ENCODE measurements at places on chromosomes 12 and 14. TPM values are rescaled to one million over a fixed set of nuclear protein-coding genes. Genes with fewer than 3 reads are reported as not detected.

DNA sequence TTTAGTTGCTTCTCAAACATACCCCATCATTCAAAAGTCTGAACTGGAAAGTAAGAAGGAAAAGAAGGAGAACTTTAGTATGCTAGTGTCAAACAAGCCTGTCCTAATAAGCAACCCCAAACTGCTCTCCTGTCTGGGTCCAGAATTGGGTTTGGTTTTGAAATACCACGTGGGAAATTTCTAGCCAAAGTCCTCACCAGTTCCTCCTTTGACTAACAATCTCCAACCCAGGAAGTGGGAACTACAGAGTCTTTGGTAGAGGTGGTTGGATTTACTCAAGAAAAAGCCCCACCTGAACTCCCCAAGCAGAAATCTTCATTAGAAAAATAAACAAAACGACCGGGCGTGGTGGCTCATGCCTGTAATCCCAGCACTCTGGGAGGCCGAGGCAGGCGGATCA, 17.4 kb upstream of the EIF4B start:
- no peak for DNase-seq

DNA sequence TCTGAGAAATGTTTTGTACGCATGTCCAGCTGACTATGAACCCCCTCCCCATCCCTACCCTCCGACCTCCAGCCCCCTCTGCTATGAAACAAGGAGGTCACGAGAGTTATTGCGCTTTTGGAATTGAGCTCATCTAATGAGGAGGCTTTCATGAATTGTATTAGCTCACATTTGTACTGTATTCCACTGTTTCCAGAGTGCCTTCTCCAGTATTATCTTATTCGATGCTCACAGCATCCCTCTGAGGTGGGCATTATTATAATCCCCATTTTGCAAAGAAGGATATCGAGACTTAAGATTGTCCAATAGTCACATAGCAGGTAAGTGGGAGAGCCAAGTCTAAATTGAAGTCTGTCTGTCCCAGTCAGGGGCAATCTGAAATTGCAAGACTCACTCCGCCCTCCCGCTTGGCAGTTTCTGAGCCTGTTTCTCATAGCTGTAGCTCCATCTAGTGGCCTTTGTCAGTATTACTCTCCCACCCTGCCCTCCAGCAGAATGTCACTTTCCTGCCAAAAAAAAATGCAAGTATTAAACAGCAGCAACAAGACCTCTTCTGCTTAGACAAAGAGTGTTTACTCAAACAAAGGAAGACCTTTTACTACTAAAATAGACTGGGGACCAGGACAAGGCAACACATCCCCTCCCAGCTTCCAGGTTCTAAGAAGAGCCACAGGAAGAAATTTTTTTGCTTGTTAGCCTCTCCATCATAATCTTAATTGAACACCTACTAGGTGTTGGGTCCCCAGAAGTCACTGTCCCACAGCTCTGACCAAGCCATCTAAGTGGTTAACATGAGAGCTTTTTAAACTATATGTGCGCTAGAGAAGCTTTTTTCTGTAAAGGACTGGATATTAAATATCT, 48.6 kb upstream of the TMEM233 start:
- peak; percentile 47 for DNase-seq

- no peak for DNase-seq
These were observed 28.9 kb upstream of the EGLN3 start for GRCh38 chr14:33979613-33980276.

DNA sequence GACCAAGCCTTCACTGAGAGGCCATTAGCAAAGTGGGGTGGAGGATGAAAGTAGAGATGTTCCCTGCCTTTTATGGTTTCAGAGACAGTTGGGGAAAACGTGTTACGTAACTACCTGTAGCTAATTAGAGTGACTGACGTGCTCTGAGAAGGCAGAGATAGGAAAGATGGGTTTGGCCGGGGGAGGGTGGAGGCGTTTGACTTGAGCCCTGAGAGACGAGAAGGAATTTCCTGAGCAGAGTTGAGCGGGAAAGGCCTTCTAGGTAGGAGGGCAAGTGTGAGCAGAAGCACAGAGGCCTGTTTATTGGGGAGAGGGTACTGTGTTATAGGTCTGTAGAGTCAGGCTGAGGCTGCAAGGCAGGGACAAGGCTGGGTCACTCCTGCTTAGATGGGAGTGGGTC, 8.6 kb downstream of the TUNAR start:
- DNase-seq = no peak

- no peak for DNase-seq
These were observed 2.6 kb downstream of the MYF6 start for GRCh38 chr12:80709811-80710726.

DNA sequence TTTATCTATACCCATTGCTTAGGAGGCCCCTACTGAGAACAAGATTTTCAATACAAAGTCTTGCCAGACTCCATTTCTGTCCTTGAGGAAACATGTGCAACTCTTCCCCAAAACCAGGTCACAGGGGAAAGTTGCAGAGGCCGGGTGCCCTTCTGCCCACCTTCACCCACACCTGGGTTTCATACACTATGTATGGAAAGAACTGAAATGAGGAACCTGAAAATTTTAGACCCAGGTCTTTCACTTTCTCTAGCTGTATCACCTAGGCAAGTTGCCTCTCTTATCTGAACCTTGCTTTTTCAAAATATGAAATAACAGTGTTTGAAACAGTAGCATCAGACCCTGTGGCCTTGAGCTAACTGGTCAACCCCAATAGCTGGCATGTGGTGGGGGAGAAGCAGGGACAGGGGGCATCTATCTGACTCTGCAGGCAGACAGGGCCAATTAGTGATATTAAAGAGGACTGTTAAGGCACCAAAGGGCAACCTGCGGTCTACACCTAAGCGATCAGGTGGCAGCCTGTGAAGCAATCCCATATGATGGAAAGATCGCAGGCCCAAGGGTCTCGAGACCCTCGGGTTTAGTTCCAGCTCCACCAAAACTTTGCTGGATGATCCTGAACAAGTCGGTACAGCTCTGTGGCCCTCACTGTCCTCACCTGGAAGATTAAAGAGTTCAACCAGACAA, 346.5 kb downstream of the BCL11B start:
- DNase-seq = no peak

DNA sequence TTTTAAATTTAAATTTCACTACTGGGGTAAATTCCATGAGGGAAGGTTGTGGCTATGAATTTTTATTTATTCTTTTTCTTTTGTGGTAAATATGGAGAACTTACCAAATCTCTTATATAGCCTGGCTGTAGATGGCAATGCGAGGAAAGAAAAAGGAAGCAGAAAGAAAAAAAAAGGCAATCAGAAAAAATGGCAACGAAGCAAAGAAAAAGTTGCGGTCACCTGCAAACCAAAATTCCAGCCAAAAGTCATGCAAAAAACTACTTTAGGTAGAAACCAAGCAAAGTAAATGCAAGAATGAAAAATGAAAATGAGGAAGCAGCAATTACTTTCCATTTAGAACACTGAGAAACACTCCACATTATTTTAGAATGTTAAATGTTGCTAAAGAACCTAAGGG, 69.5 kb upstream of the GNPNAT1 start:
- no peak for DNase-seq

DNA sequence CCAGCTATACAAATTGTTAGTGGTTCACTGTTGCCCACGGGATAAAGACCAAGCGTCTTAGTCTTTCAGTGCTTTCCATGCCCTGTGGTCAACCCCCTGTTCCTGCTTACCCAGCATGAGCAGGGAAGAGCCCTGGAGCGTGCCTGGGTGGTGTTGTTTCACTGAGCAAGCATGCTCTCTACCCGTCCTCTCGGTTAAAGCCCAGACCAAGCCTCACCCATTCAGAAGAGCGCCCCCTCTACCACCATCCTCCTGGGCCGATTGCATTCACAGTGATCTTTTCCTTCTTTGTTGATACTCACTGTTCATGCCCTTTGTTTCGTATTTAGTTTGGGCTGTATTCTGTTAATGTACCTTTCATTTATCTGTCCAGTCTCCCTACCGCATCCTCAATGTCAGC, 25.1 kb downstream of the DYRK4 start:
- DNase-seq = no peak

GRCh38 chr12:89234324-89235114, 117.8 kb downstream of the DUSP6 start:
- no peak for DNase-seq

GRCh38 chr12:50771409-50771808, 7.5 kb downstream of the ATF1 start:
- no peak for DNase-seq

- DNase-seq = peak; percentile 67
These were observed at the start of gene SGPP1 for GRCh38 chr14:63727736-63728728. TSS of gene SGPP1 (minus strand) at chr14:63728065. CDS start at chr14:63727944, 121 bp downstream.

DNA sequence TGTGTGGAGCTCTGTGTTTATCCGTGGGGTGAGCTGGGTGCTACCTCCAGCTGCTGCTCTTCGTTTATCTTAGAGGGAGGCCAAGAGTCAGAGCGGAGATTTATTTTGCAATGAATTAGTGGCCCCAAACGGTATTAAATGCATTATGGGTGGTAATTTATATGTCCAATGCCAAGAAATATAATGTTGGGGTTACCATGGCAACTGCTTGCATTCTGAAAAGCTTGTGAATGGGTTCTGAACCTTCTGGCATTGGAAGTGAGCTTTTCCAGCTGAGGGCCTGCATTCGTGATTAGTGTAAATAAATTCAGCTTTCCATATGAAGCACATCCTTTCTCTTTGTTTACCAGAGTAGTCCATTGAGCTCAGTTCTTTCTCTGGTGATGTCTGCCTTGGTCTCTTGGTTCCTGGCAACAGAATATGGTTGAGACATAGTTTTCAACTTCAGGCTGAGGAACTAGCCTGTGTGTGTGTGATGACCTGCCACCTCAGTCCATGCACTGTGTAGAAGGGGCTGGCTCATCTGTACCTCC, 51.8 kb downstream of the TRAF3 start:
- DNase-seq = peak; percentile 73

DNA sequence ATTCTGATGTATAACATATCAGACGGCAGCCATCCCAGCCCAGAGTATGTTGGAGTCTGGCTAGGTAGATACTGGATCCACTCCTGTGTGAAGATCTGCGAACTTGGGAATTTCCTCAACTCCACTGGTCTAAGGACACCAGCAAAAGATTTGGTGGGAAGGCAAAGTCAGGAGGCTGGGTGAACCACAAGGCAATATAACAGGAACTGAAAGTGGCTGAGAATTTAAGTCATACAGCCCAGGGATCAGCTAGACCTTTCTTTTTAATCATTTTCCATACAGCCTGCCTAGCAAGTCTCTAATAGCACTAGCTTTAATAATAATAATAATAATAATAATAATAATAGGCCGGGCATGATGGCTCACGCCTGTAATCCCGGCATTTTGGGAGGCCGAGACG, 34.8 kb downstream of the BRAP start:
- DNase-seq = no peak

BORCS5 gene
- 9.0 TPM for polyA plus RNA-seq

INHBC gene
- 0.27 TPM for polyA plus RNA-seq

PTPN21 gene
- 40.8 TPM for polyA plus RNA-seq

MORN3 gene
- polyA plus RNA-seq = 2.0 TPM

RILPL2 gene
- 5.3 TPM for polyA plus RNA-seq

RPL41 gene
- 4,270 TPM for polyA plus RNA-seq

NTS gene
- polyA plus RNA-seq = 4.1 TPM

PTPRQ gene
- 53.1 TPM for polyA plus RNA-seq
